ENCODE measurements at places on chromosomes 12 and 14. TPM values are rescaled to one million over a fixed set of nuclear protein-coding genes. Genes with fewer than 3 reads are reported as not detected.

- no peaks in the 10 kb centered on the region for H3K36me3 ChIP-seq
- H3K4me3 ChIP-seq = no peak overlapping the region
- H3K4me1 ChIP-seq = no peaks in the 10 kb centered on the region
- DNase-seq = no peak
Observed at GRCh38 chr14:74979442-74980397, 23.0 kb upstream of the EIF2B2 start.

- peaks cover 11% of the 10 kb centered on the region for H3K4me1 ChIP-seq
- DNase-seq = no peak
- no peak overlapping the region for H3K27ac ChIP-seq
- H3K4me3 ChIP-seq = no peak overlapping the region
- peaks cover 29% of the 10 kb centered on the region for H3K27me3 ChIP-seq
- H3K36me3 ChIP-seq = no peaks in the 10 kb centered on the region
Observed at GRCh38 chr14:64663174-64663573, 41.0 kb upstream of the PLEKHG3 start.

DNA sequence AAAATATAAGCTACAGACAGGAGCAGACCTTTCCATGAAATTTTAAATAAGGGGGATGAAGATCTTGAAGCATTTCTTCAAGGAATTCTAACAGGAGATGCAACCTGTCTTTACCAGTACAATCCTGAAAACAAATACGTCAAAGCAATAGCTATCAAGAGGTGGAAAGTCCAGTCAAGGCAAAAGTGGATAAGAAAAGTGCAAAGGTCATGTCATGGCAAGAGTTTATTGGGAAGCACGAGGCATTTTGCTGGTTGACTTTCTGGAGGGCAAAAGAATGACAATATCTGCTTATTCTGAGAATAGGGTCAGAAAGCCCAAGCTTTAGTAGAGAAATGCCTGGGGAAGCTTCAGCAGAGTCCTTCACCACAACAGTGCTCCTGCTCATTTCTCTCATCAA is 34.3 kb upstream of the PRB4 start:
- no peak overlapping the region for H3K27ac ChIP-seq
- no peaks in the 10 kb centered on the region for H3K36me3 ChIP-seq
- H3K4me1 ChIP-seq = no peaks in the 10 kb centered on the region
- H3K4me3 ChIP-seq = no peak overlapping the region

GRCh38 chr14:96246539-96246847 is 9.5 kb upstream of the BDKRB1 start:
- no peaks in the 10 kb centered on the region for H3K36me3 ChIP-seq
- no peaks in the 10 kb centered on the region for H3K4me1 ChIP-seq
- DNase-seq = no peak
- peaks cover 2% of the 10 kb centered on the region for H3K27me3 ChIP-seq
- H3K4me3 ChIP-seq = no peak overlapping the region

DNA sequence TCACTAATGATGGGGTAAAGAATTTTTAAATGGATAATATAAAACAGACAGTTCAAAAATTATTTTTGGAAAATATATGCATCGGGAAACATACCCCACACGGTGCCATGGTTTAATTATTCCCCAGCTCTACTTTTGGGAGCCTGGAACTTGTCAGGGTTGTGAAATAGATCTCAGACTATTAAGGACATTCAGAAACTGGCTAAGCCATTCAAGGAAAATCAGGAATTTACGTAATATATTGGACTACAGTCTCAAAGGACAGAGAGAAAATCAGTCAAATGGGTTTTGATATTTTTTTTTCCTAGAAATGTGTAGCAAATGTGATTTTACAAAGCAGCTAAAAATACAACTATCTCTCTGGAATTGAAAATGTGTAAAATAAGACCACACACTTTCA is 57.6 kb upstream of the MON2 start:
- no peak overlapping the region for H3K4me3 ChIP-seq
- H3K36me3 ChIP-seq = peaks cover 25% of the 10 kb centered on the region
- no peaks in the 10 kb centered on the region for H3K27me3 ChIP-seq

The IFI27L2 gene
- total RNA-seq = 33.5 TPM

DNA sequence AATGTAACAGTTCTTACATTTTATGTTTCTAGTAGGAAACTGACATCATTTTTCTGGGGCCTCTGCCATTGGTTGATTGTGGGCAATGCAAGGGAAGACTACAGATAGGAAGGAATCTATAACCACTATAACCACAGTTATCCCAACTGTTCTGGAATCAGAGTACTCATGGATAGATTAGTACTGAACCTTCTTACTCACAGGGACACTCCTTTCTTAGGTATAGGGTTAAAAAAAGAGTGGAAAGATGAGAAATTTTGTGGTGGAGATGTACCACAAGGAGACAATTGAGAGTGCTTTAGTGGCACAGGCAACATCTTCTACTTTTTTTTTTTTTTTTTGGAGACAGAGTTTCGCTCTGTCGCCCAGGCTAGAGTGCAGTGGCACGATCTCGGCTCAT is 21.0 kb downstream of the TMEM116 start:
- DNase-seq = no peak
- H3K27ac ChIP-seq = peak overlapping the region; percentile 69
- H3K4me1 ChIP-seq = peaks cover 53% of the 10 kb centered on the region
- peaks cover 26% of the 10 kb centered on the region for H3K36me3 ChIP-seq

- peaks cover 44% of the 10 kb centered on the region for H3K36me3 ChIP-seq
- H3K27me3 ChIP-seq = no peaks in the 10 kb centered on the region
- no peak overlapping the region for H3K27ac ChIP-seq
Observed at GRCh38 chr12:57273516-57273915, 22.5 kb upstream of the STAC3 start.

DNA sequence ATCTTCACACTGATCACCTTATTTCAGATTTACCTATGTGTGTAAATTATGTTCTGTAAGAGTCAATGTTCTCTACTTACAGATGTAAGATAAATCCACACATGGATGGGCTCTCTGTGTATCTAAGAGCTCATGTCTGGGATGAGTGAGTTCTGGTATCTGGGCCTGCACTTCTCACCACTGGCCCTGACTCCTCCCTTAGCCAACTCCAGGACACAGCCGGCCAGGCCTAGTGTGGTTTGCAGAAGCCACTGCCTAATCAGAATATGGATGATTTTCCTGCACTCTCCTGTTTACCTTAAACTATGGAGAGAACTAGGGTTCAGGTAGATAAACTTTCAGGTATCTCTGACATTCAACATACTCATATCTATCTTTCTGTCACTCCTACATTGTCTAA is 1284.8 kb downstream of the TMEM121 start:
- H3K4me1 ChIP-seq = peaks cover 5% of the 10 kb centered on the region
- no peak overlapping the region for H3K27ac ChIP-seq
- H3K27me3 ChIP-seq = peaks cover 17% of the 10 kb centered on the region
- no peak overlapping the region for H3K4me3 ChIP-seq
- no peak for DNase-seq

- H3K4me1 ChIP-seq = peaks cover 42% of the 10 kb centered on the region
- H3K27ac ChIP-seq = no peak overlapping the region
- H3K36me3 ChIP-seq = peaks cover 1% of the 10 kb centered on the region
- no peak for DNase-seq
Observed at GRCh38 chr14:68279777-68280233, 460.2 kb downstream of the RAD51B start.

The KLHDC1 gene
- 0.93 TPM for total RNA-seq

The FICD gene
- 6.1 TPM for total RNA-seq

The CFAP251 gene
- 0.65 TPM for total RNA-seq

DNA sequence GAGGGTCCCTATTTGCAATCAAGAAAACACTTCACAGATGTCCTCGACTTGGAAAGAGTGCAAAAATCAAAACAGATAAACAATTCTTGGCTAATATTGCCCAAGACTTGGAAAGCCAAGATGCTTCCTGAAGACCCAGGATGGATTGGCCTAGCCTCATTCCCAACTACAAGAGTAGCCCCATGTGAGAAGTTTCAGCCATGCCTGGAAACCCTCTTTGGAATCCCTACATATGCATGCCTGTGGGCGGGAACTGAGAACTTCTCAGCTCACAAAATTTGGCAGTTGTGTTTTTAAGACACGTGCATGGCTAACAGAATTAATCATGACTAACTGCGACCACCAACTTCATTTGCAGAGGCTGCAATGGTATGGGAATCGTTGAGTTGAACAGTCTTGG is 283.2 kb upstream of the TBX3 start:
- H3K4me1 ChIP-seq = no peaks in the 10 kb centered on the region
- no peak overlapping the region for H3K4me3 ChIP-seq
- H3K27me3 ChIP-seq = no peaks in the 10 kb centered on the region
- H3K36me3 ChIP-seq = no peaks in the 10 kb centered on the region

DNA sequence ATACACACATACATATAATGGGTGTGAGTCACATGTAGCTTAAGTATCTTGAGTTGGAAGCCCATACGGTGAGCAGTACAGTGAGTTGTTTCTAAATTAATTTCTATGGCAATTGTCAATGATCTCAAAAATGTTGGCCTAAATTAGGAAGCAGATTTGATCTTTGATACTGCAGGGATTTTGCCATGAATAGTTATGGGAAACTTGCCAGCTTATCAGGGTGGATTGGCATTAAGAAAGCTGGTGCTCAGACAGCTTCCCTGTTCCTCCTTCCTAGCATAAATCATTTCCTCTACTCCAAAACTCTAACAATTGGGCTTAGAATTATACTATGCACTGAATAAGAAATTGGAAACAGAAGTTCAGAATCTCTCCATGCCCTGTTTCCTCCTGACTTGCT is 150.9 kb upstream of the FRMD6 start:
- H3K36me3 ChIP-seq = no peaks in the 10 kb centered on the region
- no peak for DNase-seq
- no peaks in the 10 kb centered on the region for H3K27me3 ChIP-seq
- H3K27ac ChIP-seq = no peak overlapping the region

GRCh38 chr14:68036202-68036601 is 216.6 kb downstream of the RAD51B start:
- no peak for DNase-seq
- H3K4me3 ChIP-seq = no peak overlapping the region
- H3K36me3 ChIP-seq = no peaks in the 10 kb centered on the region
- H3K27ac ChIP-seq = no peak overlapping the region
- peaks cover 3% of the 10 kb centered on the region for H3K27me3 ChIP-seq

The KRT6A gene
- total RNA-seq = not detected

DNA sequence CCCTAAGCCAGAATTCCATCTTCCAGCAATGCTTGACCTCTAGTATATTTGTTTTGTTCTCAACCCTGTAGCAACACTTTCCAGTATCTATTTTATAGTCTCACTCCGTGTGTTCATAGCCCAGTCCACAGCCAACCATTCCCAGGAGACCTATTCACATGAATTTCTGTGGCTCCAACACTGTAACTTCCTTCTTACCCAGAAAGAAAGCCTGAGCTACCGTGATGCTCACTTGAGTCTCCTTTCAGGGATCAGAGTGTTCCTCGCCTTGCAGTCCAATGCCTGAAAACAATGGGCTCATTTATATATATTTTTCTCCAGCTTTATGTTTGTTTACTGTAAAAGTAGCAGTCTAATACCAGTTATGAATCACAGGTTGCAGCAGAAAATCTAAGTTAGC is 645.0 kb upstream of the NOVA1 start:
- no peak overlapping the region for H3K4me3 ChIP-seq
- DNase-seq = no peak
- H3K36me3 ChIP-seq = no peaks in the 10 kb centered on the region
- H3K27ac ChIP-seq = no peak overlapping the region
- H3K4me1 ChIP-seq = no peaks in the 10 kb centered on the region
- H3K27me3 ChIP-seq = no peaks in the 10 kb centered on the region

The AKAP3 gene
- total RNA-seq = 0.65 TPM

- no peaks in the 10 kb centered on the region for H3K4me1 ChIP-seq
- no peaks in the 10 kb centered on the region for H3K27me3 ChIP-seq
- H3K27ac ChIP-seq = no peak overlapping the region
- H3K4me3 ChIP-seq = no peak overlapping the region
- H3K36me3 ChIP-seq = no peaks in the 10 kb centered on the region
- DNase-seq = no peak
Observed at GRCh38 chr14:43471595-43471994, 1035.5 kb downstream of the FSCB start.

The CCDC38 gene
- not detected for total RNA-seq

The MSI1 gene
- total RNA-seq = 0.07 TPM

DNA sequence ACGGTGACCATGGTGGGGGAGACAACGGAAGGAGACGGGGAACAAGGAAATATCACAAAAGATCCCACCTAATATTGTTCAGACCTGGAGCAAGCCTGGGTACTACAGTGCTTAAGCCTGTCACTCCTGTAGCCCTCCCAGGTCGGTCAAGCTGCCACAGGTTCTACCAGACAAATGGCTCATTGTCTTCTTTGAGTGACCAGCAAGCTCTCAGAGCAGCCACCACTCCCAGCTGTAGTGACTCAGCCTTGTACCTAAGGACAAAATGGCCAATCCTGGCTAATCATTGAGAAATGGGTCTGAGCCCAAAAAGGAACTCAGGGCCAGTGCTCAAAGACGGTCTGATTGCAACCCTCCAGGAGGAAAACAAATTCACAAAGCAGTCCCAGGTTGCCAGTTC is 238.4 kb upstream of the NOS1 start:
- H3K4me3 ChIP-seq = no peak overlapping the region
- no peak for DNase-seq
- H3K36me3 ChIP-seq = no peaks in the 10 kb centered on the region
- no peaks in the 10 kb centered on the region for H3K27me3 ChIP-seq
- no peaks in the 10 kb centered on the region for H3K4me1 ChIP-seq
